ENCODE measurements at places on chromosomes 4 and X. TPM values are rescaled to one million over a fixed set of nuclear protein-coding genes. Genes with fewer than 3 reads are reported as not detected.

Gene FAM133A
- not detected for total RNA-seq

Gene SLC7A11
- 3.3 TPM for total RNA-seq

Gene AASDH
- total RNA-seq = 5.4 TPM

Gene GLRA2
- total RNA-seq = not detected

Gene CCDC160
- not detected for total RNA-seq

Gene LRAT
- total RNA-seq = 0.78 TPM

Gene SRPK3
- not detected for total RNA-seq

Gene NAT8L
- total RNA-seq = 3.6 TPM

Gene ACTRT1
- not detected for total RNA-seq

Gene ADH1C
- 10.9 TPM for total RNA-seq

Gene P2RY4
- total RNA-seq = not detected

Gene TMEM165
- 90.5 TPM for total RNA-seq

Gene GPM6B
- under 0.01 TPM for total RNA-seq

Gene RTL9
- not detected for total RNA-seq

Gene BTK
- total RNA-seq = 4.0 TPM

Gene CFI
- total RNA-seq = 31.6 TPM
